Midbrain (tissue), 1 donor: ENCODE measurements at places on chromosomes 13 and 19.
A peak's percentile ranks its signal among the peaks of the same experiment; 100 is the strongest.

GRCh38 chr19:53333066-53333462, 485 bp upstream of the ZNF845 start:
- peak; percentile 22 for DNase-seq

DNA sequence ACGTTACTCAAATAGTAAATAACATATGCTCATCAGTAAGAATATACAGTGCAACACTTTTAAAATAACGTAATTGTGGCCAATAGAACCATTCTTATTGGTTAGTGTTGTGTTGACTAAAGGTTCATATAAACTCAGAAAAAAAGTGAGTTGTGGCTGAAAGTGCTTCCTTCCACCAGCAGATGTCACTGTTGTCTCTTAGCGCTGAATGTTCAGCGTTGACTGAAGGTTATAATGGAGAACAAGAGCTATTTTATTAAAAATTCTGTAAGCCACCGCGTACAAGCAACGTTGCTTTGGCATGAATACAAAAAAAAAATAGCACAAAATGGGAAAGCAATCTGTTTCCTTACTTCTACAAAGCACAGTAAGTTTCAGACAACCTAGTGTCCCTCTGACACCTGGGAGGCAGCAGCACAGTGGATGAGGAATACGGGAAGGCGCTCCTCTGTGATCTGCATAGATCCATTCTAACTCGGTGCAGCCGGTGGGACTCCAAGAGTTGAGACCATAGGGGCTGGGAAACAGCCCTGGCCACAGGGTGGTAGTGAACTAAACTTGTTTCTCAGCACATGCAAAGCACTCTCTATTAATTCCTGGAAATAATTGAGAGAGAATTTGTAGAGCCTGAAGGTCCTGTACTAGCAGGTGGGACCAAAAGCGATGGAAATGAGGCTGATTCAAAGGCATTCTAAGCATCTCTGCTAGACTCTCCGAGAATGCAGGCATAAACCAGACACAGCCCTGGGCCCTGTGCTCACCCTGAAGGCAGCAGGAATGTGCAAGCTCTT, 23.9 kb upstream of the OXGR1 start:
- DNase-seq, result peak; percentile 76

DNA sequence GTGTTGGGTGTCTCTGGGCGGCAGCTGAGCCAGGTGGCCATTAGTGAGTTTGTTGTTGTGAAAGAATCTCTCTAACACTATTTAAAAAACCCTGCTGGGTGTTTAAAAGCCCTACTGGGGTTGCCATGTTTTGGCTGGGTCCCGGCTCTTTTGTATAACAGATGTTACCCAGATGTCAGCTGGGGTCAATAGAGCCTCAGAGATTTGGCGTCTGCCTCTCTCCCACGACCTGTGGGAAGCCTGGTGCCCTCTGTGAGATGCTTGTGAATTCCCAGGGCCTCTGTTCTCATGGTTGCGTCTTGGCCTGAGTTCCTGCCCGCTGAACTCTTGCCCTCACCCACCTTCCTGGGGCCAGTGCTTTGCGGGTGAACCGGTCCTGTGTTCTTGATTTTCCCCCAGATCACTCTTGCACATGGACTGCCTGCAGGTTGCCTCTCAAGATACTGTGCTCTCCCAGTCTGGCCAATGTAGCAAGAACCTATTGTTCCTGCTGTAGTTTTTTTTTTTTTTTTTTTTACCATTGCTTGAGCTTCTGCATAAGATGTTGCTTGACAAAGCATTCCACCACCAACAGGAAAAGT, 9.5 kb downstream of the NFILZ start:
- DNase-seq, result no peak

DNA sequence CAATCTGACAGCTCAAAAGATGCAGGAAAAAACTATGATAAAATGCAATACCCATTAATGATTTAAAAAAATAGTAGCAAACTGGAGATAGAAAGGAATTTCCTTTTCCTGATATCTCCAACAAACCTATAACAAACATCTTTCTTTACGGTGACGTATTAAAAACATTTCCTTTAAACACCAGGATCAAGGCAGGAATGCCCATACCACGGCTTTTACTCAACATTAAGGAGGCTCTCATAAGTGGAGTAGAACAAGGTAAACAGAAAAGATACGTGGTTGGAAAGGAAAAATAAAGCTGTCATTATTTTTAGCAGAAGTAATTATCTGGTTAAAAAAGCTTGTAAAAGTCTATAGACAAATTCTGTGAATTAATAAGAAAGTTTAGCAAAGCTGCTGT, 61.1 kb downstream of the MIPEP start:
- DNase-seq, result no peak

GRCh38 chr19:30146346-30146745, 204.3 kb downstream of the URI1 start:
- no peak for DNase-seq

- no peak for DNase-seq
Observed at GRCh38 chr19:41956621-41957020, 2.5 kb downstream of the RABAC1 start.

DNA sequence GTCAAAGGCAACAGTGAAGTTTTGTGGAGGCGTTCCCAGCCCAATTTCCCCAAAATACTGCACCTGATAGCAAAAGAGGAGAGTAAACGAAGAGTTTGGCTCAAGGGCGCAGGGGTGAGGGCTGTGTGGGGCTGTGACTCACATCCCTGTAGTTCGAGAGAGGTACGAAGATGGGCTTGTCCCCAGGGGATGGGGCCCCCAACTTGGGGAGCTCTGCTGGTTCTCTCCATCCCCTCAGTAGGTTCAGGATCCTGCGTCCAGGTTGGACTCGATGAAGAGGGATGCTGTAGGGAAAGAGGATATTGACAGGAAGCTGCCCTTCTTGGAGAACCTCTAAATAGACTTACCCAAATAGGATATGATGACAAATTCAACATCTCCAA, 3.4 kb downstream of the NAPSA start:
- DNase-seq, result no peak

- no peak for DNase-seq
Observed at GRCh38 chr13:106570299-106570852, 2.4 kb upstream of the ARGLU1 start.

DNA sequence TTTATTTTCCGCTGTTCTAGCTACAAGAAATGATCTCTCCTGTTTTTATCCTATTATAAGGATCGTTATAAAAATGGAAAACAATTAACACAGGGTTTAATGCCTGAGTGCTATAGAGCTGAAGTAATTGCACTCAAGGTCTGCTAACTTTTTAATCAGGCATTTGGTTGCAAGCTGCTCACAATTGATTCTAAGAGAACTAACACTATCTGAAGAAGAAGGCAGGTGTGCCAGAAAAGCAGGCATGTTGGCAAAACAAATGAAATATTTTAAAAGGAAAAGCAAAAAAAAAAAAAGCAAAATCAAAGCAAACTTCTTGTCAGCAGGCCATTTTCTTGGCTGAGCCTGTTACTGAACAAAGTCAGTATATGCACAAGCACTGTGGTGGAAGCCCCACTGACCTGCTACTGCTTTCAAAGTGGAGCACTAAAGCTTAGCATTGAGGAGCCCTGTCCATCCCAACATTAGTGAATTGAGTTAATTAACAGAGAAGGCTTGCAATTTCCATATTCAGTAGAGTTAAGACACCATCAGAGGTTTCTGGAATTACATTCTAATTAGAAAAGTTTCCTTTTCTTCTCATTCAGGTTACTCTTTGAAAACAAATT, 574.2 kb downstream of the PCDH9 start:
- no peak for DNase-seq

DNA sequence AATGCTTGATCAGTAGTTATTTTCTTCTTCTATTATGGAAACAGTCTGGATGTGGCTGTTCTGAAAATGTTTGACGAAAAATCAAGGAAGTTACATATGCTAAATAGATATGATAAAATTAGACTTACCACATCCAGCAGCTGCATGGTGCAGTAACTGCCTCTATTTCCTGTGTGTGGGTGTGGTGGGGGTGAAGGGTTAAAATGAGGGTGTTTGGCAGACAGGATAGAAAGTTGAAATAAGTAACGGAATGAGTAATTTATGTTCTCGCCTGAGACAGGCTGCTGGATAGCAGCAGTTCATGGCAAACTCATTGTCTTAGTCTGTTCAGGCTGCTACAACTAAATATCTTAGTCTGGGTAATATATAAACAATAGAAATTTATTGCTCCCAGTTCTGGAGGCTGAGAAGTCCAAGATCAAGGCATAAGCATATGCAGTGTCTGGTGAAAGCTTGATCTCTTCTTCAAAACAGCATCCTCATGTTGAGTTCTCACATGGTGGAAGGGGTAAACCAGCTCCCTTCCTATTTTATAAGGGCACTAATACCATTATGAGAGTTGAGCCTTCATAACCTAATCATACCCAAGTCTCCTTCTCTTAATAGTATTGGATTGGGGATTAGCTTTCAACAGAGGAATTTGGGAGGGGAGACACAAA, 1248.9 kb downstream of the SLITRK5 start:
- no peak for DNase-seq

DNA sequence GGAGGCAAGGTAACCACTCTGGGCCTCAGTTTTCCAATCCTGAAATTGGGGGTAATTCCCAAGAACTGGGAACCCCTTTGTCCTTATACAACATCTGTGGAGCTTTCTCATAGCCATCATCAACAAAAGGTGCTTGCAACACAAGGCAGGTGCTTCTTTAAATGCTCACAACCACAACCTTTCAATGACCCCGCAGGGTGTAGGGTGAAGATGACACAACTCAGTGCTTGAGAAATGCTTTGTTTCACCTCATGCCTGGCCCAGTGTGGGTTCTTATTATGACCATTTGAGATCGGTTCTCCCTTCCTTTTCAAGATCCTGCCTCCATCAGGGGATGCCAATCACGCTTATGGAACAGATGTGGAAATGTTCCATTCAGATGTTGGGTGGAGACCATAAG, 8.4 kb downstream of the WIZ start:
- no peak for DNase-seq

GRCh38 chr19:33110137-33110910, 21.6 kb upstream of the WDR88 start:
- DNase-seq, result no peak

DNA sequence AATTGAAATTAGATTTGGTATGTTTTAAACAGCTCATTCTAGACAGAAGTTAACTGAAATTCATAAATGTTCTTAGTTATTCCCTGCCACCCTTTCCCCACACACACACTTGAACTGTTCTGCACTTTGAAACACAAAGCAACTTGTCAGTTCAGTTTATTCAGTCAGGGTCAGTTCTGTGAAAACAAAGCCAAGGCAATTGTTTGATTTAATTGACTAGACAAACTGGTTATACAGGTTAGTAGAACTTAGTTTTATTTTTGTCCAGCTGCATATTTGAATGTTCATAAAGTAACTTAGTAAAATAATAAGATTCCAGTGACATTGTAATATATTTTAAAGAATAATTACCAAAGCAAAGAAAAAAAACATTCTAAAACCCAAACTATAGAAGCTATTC, 98.3 kb upstream of the KLF5 start:
- peak; percentile 8 for DNase-seq

- no peak for DNase-seq
Observed at GRCh38 chr13:100610391-100611347, 22.1 kb upstream of the GGACT start.

DNA sequence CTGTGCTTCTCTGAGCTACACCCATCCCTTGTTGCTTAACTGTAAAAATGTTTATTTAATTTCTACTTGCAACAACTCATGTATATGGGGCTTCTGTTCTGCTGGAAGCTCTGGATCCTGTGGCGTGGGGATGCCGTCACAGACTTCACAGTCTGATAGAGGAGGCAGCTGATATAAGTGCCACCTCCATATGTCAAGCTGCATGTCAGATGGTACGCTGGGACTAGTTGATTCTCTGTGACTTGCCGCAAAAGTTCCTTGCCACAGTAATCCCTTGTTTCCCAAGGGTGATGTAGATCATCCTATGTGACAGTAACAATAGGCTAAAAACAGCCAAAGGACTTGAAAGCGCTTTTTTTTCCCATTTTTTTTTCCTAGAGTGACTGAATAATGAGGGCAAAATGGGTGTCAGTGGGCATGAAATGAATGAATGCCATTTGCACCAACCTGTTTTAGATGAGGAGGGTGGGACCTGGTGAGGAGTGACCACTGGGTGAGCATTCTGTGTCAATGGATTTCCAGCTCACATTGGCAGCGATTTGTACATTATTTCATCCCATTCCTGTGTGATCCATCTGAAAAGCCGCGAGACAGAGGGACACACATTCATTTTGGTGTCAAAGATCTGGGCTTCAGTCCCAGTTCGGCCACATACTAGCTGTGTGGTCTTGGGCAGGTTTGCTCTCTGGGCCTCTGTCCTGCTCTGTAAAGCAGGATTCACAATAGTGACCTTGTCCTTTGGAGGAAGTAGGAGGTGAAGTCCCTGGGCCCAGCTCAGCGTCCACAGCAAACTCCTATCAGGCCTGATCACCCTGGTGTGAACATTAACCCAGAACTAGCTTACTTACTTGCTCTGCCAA, 88.9 kb upstream of the RNF113B start:
- DNase-seq, result no peak

DNA sequence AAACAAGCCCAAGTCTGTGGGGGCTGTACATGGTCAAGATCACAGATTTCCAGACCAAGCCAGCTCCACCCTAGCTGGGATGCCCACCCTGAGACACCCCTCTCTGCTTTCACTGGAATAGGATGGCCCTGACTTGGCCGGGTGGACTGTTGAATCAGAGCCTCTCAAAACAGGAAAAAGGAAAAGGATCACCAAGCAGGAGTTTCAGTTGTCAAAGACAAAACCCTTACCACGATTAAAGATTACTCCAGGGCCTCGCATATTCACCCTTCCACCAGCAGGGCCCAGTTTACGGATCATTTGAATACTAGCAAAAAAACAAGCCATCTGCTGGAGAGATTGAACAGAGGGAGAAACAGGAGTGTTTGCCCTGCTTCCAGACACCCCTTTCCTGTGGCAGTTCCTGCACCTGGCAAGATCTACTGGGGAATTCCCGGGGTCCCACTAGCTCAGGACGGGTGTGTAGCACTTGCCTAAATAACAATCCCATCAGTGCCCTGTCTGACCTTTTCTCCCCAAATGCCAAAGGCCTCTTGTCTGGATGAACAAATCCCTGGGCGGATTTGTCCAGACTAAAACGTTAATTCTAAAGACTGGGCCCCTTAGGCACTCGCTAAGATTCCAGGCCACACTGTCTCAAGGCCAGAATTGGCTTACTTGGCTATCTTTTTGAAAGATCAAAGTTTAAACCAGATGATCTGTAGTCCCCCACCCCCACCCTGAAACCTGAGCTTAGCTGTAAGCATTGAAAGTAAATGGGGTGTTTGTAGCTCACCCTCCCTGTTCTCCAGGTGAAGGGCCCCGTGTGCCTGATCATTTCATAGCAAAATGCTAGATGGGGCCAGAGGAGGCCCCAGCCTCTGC, 38.4 kb downstream of the ACTN4 start:
- no peak for DNase-seq

- DNase-seq, result no peak
Observed at GRCh38 chr13:41954226-41954625, 6.7 kb downstream of the VWA8 start.

DNA sequence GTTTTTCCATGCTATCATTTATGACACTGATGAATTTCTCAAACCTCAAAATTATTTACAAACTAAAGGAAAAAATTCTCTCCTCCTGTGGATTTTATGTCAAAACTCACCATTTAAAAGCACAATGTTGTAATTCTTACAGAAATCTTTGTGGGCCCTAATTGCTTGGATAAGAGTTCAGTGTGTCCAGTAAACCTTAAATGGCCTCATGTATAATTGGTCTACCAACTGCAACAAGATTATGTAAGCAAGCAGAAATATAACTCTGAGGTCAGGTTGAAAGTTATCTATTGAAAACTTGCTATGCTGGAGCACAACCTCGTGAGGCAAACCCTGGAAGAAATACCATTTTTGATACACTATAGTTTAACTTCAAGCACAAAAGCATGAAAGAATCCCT, 22.0 kb downstream of the VWA8 start:
- no peak for DNase-seq

- peak; percentile 56 for DNase-seq
Observed at GRCh38 chr13:99265821-99266426, 7.7 kb upstream of the GPR18 start.

GRCh38 chr19:49689133-49690078, at the start of gene ADM5:
TSS of gene ADM5 (plus strand) at chr19:49689594. CDS start at chr19:49689838, 244 bp downstream.
- no peak for DNase-seq
